ENCODE measurements at places on chromosomes 11 and 22.

GRCh38 chr22:49355211-49355920, 472.3 kb downstream of the BRD1 start:
- DNase-seq, result no peak

- DNase-seq, result no peak
Measured at GRCh38 chr11:64969209-64969608, 2.7 kb downstream of the MAJIN start.

DNA sequence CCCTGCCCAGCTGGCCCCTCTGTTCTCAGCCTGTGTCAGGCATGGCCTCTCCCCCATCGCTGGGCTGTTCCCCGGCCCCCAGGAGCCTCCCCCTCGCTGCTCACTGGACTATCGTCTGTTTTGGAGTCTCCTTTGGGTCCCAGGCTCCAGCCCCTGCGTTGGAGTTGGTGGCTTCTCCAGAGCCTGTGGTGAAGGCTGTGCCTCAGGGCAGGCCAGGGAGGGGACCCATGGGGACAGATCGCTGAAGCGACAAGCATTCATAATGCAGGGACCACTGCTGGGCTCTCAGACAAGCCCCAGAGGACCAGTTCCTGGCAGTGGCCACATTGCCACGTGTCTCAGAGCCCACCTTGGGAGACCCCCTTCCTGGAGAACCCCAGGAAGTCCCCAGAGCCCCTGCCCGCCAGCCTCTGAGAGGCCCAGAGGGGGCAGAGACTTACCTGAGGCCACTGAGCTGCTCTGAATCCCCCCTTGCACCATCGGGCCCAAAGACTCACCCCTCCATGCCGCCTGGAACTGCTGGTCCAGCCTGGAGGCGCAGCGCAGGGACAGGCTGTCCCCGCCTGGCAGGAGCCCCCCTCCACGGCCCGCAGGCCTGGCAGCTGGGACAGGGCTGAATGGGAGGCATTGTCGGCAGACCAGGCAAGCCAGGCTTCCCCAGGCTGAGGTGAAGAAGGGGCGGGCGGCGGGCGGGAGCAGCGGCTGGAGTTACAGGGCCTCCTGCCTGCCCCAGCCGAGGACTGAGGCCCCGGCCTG, at the start of gene CHADL:
Gene CHADL (minus strand): TSS at position 555 of the 756 bp plus-strand sequence. CDS start 50 bp downstream, at position 505.
- no peak for DNase-seq

GRCh38 chr11:103396237-103396636, 287.0 kb downstream of the DYNC2H1 start:
- no peak for DNase-seq

GRCh38 chr11:91078221-91078620, 855.4 kb upstream of the CHORDC1 start:
- no peak for DNase-seq

- no peak for DNase-seq
Measured at GRCh38 chr11:24324211-24324610, 172.6 kb upstream of the LUZP2 start.

DNA sequence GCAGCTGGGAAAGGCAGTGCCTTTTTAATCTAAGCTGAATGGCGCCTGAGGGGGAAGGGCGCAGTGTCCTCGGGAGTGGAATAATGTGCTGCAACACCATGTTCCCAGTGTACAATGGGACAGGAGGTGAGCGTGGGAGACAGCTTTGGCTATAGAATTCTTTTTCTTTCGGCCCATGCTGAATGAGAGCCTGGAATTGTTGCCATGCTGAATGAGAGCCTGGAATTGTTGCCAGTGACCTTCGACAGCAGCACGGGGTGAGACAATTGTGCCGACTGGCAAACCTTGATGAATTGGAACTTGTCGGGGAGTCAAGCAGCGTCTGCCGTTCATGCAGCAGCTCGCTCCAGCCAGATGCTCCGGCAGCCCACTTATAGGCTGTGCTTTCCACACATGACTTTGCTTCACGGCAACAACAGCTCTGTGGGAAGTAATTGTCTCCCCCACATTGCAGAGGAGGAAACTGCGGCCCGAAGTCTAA, 141.4 kb upstream of the E2F8 start:
- DNase-seq, result no peak

DNA sequence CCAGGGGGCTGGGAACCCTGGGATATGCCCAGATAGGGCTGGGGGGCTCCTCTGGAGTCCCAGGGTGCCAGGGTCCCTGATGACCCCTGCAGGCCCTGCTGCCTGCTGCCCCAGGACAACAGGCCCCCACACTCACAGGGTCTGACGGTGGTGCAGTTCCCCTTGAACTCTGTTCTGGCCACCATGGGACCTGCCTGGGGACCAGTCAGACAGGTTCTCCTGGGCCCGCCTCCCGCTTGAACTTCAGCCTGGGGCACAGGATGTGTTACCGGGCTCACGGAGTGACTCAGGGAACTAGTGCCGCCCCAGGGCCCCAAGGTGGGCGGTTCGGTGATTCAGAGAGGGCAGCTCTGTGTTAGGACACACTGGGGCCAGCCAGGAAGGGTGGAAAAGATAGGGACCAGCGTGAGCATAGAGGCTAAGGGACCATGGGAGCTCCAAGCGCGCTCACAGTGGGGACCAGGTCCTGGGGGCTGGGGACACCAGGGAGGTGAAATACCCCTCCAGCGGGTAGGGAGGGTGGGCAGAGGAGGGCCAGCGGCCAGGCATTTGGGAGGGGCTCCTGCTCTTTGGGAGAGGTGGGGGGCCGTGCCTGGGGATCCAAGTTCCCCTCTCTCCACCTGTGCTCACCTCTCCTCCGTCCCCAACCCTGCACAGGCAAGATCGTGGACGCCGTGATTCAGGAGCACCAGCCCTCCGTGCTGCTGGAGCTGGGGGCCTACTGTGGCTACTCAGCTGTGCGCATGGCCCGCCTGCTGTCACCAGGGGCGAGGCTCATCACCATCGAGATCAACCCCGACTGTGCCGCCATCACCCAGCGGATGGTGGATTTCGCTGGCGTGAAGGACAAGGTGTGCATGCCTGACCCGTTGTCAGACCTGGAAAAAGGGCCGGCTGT, 21.5 kb upstream of the TXNRD2 start:
- DNase-seq, result no peak

GRCh38 chr22:48941903-48942575, 885.6 kb downstream of the BRD1 start:
- DNase-seq, result no peak

DNA sequence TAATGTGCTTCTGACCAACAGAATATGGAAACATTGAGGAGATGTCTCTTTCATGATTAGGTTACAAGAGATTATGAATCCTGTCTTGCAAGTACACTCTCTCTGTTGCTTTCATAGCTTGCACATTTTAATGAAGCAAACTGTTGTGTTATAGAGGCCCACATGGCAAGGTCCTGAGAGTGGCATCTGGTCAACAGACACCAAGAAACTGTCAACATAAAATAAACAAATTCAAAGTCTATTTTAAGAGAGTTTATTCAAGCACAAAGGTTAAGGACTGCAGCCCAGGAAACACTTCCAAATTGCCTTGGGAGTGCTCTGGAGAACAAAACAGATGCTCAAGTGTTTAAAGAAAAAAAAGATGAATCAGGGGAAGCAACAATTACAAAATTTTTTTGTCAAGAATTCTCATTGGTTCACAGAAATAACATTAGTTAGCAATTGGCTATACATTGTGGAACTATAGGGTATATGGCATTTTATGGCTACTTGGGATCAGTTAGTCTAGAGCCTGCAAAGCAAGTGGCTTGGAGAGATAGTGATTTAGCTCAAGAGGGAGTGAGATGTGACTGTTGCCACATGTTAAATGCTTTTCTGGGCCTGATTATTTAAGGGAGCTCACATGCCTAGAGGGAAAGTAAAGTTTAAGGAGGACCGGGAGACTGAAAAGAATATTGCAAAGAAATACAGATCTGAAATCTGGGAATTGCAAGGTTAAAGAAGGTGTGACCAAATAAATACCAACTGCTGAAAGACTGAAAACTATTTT, 54.6 kb downstream of the CTSC start:
- no peak for DNase-seq

- no peak for DNase-seq
Measured at GRCh38 chr11:46335890-46336562, 11.2 kb upstream of the DGKZ start.

- no peak for DNase-seq
Measured at GRCh38 chr22:16774911-16775500, 50.2 kb downstream of the XKR3 start.

DNA sequence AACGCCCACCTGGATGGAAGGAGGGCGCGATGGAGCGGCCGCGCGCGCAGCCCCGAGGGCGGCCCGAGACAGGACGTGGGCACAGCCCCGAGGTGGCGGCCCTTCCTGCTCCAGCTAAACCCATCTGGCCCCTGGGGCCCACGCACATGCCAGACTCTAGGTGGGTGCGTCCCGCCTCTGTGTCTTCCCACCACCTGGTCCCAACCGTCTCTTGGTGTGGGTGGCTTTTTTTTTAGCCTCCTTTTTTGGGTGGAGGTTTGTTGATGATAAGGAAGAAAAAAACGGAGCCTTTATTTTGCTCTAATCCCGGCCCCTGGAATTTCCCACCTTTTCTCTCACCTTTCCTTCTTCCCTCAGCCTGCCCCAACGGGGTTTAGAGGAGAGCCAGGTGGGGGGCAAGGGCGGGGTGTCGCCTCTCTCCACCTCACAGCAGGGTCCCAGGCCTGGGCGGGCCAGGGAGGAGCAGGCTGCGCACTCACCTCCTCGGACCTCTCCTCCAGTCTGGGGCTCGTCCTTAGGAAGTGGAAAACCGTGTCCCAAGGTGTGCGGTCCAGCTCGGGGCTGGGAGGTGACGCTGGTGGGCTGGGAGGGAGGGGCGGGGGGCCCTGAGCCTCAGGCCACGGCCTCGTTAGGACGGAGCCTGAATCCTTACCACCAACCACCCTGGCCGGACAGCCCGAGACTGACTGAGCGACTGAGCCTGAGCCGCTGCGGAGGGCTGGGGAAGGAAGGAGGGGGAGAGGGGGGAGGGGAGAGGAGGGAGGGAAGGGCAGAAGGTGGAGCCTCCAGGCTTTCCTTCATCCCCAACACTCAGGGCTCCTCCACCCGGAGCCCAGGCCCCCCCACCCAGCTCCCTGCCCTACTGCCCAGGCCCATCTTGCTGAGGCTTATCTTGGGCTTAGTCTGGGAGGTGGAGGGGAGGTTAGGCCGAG, at the start of gene SOX10:
Gene SOX10 (minus strand): TSS at position 696 of the 932 bp plus-strand sequence. CDS start 771 bp downstream, outside the sequence.
- no peak for DNase-seq

GRCh38 chr11:128548649-128549255, 38.6 kb downstream of the ETS1 start:
- DNase-seq, result no peak

DNA sequence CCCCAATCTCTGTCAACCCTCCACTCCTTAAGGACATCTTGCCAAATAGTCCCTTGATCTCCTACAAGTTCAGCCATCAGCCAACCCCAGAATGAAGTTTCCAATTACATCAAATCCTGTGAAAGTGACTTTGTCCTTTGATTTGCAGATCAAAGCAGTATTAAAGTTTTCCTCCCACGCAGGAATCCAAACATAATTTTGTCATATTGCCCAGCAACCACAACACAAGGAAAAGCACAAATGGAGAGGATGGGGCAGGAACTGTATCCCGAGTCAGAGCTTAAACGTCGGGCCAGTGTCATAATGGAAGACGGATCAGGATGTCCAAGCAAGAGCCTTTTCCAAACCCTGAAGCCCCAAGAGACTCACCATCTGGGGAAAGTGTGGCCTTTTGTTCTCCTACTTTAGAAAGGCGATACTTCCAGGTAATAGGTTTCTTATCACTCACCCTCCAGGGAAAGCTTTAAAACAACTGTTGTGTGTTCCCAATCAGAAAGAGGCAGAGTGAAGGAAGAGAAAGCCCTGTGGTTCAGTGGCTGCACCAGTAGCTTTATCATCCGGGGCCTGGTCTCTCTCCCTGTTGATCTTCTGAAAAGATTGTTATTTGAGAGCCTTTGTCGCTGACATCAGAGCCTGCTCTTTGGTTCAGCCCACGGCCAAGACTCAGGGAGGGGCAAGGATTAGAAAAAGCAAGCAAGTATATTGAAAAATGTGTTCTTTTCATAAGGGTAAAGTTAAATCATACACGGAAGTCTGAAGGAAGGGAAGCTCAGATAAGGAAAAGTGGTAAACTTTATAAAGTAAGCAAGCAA, 41.7 kb downstream of the EXPH5 start:
- DNase-seq, result no peak

- DNase-seq, result no peak
Measured at GRCh38 chr11:20113149-20113438, 47.2 kb downstream of the DBX1 start.

- no peak for DNase-seq
Measured at GRCh38 chr22:48429446-48430020, 1398.1 kb downstream of the BRD1 start.

DNA sequence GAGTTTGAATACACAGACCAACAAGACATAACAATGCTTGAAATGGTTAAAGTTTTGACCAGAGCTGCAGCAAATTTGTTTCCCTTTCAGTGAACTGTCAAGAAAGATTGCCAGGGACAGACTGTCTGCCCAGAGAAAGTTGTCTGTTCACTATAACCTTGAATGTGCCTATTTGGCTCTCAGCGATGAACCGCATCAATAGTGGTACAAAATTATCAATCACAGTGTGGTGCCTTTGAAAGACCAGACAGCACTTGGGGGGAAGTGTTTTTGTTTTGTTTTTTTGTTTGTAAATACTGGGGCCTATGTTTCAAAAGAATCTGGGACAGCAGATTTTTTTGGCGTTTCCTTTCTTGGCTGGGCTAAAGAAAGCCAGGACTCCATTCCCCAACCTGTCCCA, 123.1 kb downstream of the CD44 start:
- no peak for DNase-seq

DNA sequence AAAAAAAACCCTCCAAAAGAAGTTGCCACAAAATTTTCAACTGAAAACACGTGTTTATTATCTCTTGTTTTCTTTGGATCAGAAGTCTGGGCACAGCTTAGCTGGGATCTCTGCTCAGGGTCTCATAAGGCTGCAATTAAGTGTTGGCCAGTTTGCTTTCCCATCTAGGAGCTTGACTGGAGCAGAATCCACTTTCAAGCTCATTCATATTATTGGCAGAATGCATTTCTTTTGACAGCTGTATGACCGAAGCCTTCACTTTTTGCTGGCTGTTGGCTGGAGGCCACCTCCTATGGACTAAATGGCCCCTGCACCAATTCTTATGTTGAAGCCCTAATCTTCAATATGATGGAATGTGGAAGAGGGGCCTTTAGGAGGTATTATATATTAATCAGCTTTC, 139.6 kb downstream of the DDX10 start:
- no peak for DNase-seq

GRCh38 chr11:12755510-12756453, 81.6 kb downstream of the TEAD1 start:
- no peak for DNase-seq

GRCh38 chr22:43176090-43176489, 10.8 kb downstream of the TTLL12 start:
- no peak for DNase-seq
